ENCODE measurements at places on chromosomes 6 and 20.

DNA sequence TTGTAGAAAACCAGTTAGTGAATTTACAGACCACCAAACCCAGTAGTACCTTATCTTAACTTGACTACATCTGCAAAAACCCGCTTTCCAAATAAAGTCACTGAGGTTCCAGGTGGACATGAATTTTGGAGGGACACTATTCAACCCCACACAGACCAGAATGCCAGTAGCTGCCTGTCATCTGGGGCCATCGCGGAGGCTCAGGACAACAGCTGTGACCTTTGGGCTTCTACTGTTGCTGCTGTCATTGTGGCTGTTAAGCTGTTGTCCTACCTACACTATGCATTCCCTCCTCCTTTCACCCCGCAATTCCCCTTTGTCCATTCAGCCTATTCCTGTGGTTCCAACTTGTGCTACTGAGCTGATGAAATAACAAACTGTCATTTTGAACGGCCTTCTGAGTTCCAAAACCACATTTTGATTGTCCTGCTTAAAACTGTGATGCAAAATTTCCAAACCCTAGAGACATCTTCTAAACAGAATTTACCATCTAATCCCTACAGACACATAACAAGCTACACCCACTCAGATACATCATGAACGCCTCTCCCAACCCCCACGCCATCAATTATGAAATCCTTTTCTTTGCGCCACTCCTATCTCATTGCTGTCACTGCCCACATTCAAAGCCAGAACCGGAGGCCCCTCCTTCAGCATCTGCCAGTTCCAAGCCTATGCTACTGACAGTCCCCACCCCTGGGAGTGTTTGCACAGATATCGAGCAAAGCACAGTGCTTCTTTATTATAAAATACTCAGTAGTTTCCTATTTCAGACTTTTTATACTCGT lies 125.0 kb downstream of the C6orf118 start:
- no peak for DNase-seq

DNA sequence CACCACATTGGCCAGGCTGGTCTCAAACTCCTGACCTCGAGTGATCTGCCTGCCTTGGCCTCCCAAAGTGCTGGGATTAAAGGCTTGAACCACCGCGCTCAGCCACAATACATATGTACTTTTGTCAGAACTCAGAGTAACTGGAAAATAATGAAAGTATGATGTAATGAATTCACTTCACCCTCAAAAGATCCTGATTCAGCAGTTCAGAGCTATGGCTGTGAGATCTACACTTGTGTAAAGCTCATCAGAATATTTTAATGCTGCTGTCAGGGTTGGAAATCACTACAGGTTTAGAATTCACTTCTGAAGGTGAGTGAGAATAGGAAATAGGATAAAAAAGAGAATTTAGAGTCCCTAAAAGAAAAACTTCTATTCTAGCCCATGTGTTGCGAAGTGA lies 464.5 kb upstream of the NRSN1 start:
- DNase-seq: no peak

DNA sequence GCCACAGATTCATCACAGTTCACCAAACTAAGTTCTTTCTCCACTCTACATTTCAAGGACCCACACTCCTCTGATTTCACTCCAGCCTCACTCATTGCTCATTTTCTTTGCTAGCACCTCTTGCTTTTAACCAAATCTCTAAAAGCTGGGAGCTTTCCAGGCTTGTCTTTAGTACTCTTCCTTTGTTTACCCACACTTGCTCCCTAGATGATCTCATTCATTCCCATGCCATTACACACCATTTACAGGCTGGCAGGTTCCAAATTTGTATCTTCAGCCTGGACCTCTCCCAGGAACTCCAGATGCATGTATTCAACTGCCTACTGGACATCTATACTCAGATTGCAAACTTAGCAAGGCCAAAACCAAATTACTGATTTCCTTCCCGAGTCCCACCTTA lies 5.3 kb upstream of the GUCA1B start:
- no peak for DNase-seq

- DNase-seq: no peak
These were observed 26.1 kb downstream of the PXDC1 start for GRCh38 chr6:3725145-3726047.
